ENCODE measurements at places on chromosomes 4 and X. TPM values are rescaled to one million over a fixed set of nuclear protein-coding genes. Genes with fewer than 3 reads are reported as not detected.

- DNase-seq, result peak; percentile 29
These were observed 190.5 kb downstream of the RRAGB start for GRCh38 chrX:55907968-55908607.

DNA sequence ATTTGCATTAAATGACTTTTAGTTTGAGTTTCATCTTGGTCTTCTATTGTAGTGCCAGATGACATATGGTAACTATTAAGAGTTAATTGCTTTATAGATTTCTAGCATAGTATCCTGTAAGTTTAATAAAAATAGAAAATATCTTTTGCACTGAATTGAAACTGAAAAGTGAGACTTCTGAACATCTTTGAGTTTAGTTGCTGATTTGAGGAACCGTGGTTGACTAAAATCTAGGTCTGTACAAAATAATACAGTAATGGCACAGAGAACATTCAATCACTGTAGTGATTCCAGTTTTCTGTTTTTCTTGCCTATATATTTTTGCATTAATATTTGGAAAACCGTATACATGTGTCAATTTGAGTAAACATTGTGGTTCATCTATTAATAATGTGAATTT, 60.7 kb downstream of the SPATA4 start:
- DNase-seq, result no peak

Gene POLR2B
- 154 TPM for total RNA-seq

DNA sequence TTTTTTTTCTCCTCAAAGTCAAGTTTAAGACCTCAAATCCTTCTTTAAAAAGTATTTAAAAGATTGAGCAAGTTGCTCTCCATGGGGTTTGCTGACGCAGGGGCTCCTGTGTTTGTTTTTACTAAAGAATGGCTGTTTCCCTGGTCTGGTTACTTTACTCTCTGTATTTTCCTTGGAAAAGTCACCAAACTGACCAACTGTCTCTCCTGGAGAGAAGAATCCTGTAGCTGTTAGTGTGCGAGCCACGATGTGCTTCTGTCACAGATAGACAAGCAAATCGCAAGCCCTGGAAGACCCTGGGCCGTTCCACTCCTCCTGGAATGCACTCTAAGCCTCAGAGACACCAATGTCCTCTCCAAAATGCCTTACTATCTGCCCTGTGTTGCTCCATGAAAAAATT, 212.1 kb downstream of the CHIC2 start:
- no peak for DNase-seq

DNA sequence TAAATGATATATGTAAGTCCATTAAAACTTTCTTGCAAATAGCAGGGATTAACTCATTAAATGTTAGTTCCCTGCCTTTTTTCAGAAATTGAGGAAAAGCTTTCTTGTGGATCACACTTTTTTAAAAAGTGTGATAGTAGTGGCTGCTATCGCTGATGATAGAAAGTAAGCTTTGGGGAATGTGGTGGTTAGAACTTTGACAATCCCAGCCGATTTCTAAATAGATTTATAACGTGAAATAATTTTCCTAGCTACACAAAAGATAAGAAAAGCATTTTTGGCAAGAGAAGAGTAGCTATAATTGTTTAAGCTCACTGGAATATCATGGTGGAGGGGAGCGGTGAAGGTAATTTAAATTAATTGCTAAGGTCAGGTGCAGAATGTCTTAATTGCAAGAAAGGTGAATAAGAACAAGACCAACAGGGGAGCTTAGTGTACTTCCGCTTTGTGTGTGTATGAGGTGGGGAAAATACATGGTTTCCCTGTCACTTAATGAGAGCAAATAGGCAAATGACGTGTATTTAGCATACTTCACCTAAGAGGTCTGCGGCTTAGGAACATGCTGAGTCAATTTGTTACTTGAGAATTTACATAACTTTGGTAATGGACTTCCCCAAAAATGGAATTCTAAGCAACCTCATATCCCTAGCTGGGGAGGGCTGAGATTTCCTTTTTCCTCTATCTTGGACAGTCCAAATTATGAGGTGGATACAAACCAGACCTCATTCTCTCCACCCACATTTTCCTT, 11.7 kb upstream of the IL21 start:
- no peak for DNase-seq

DNA sequence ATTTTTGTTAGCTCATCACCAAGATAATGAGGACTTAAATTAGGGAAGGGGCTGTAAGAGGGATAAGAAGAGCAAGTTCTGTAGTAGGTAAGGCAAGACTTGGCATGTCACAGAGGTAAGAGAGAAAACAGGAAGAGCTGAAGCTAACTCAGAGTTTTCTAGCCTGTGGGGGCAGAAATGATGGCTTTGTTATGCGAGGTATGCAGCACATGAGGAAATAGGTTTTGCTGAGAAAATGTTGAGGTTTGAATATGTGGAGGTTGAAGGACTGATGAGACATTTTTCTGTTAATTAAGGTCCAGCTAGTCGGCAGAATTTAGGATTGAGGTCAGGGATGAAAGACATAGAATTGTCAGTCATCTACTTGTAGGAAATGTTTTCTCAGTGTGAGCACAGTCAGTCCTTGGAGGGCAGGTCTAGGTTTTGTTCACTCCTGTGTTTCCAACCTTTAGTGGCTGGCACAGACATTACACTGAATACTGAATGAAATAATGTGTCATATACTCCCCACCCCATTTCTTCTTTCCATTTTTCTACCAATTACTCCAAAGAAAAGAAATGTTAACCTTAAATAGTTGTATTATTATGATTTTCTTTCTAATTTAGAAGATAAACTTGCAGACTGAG, 154.0 kb upstream of the AADAT start:
- no peak for DNase-seq

Gene GAGE13
- total RNA-seq, result not detected

DNA sequence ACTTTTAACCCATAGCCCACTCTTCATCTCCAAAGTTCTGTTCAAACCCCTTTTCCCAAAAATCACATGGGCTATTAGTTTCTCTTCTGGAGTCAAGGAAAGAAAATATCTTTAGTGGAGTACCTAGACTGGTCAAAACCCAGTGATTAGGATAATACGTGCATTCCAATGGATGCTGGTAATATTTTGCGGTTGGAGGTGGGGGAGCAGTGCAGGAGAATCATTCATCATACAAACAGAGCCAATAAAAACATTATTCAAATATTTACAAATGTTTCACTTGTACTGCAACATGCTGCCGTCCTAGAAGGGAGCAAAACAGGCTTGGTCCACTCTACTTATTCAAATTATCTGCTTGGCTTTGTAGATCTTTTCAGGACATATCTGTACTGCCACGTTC, 57.2 kb upstream of the RAB9B start:
- no peak for DNase-seq

Gene PTPN13
- 92.4 TPM for total RNA-seq

Gene SEPSECS
- total RNA-seq, result 20.1 TPM

GRCh38 chr4:7623468-7623867, 188.7 kb upstream of the PSAPL1 start:
- DNase-seq, result no peak

Measured in urinary bladder (tissue), 4 donors.